A549 treated with Mapracorat at 1 μM for 4 hours (cell line): ENCODE measurements at places on chromosomes 7 and 10. TPM values are rescaled to one million over a fixed set of nuclear protein-coding genes. Genes with fewer than 3 reads are reported as not detected.

TCAF2 gene
- total RNA-seq, result 0.80 to 1.3 TPM (median 1.0 TPM) in 5 replicates

MDFIC gene
- total RNA-seq, result 16.7 to 25.0 TPM (median 22.4 TPM) in 5 replicates

PON3 gene
- 30.2 to 41.2 TPM (median 36.7 TPM) in 5 replicates for total RNA-seq

ANKRD2 gene
- 4.7 to 7.9 TPM (median 6.3 TPM) in 5 replicates for total RNA-seq

FXYD4 gene
- total RNA-seq, result not detected in 5 replicates

NUTM2A gene
- 0.08 TPM in 1 of 5 replicates, not detected in the others for total RNA-seq

ACSL5 gene
- 0.13 to 0.27 TPM (median 0.19 TPM) in 5 replicates for total RNA-seq

PIK3AP1 gene
- 0.56 to 1.5 TPM (median 0.64 TPM) in 5 replicates for total RNA-seq

LIPF gene
- not detected in 5 replicates for total RNA-seq

CLDN15 gene
- 7.3 to 13.9 TPM (median 11.1 TPM) in 5 replicates for total RNA-seq

ZNF117 gene
- 0.08 to 0.34 TPM (median 0.23 TPM) in 5 replicates for total RNA-seq

CD36 gene
- total RNA-seq, result 0.27 to 0.32 TPM (median 0.28 TPM) in 3 of 5 replicates, not detected in the others

KLF14 gene
- total RNA-seq, result 0.08 TPM in 1 of 5 replicates, not detected in the others

SCART1 gene
- 0.07 to 0.24 TPM (median 0.16 TPM) in 5 replicates for total RNA-seq

FKBP9 gene
- total RNA-seq, result 78.2 to 120 TPM (median 87.7 TPM) in 5 replicates

PIP gene
- total RNA-seq, result 0.36 to 0.48 TPM (median 0.36 TPM) in 3 of 5 replicates, not detected in the others

HOXA6 gene
- 0.74 to 1.8 TPM (median 1.6 TPM) in 5 replicates for total RNA-seq

ANKRD61 gene
- total RNA-seq, result 0.28 to 1.2 TPM (median 0.51 TPM) in 5 replicates

OR2A7 gene
- total RNA-seq, result not detected in 5 replicates

VPS37D gene
- total RNA-seq, result 3.3 to 6.4 TPM (median 5.5 TPM) in 5 replicates

WDFY4 gene
- 0.09 TPM in 1 of 5 replicates, not detected in the others for total RNA-seq

MYOZ1 gene
- not detected in 5 replicates for total RNA-seq

SLC13A4 gene
- 0.07 to 0.23 TPM in 2 of 5 replicates, not detected in the others for total RNA-seq

KCTD7 gene
- total RNA-seq, result 5.2 to 6.8 TPM (median 5.8 TPM) in 5 replicates

HOXA11 gene
- 0.45 to 0.89 TPM (median 0.52 TPM) in 5 replicates for total RNA-seq

AASS gene
- total RNA-seq, result 0.06 to 0.12 TPM (median 0.06 TPM) in 5 replicates

VWA2 gene
- total RNA-seq, result not detected in 5 replicates

METTL27 gene
- total RNA-seq, result 6.3 to 12.0 TPM (median 10.8 TPM) in 5 replicates

PLXDC2 gene
- 0.02 to 0.07 TPM (median 0.03 TPM) in 4 of 5 replicates, not detected in the other for total RNA-seq

DDC gene
- total RNA-seq, result 0.83 to 1.7 TPM (median 1.2 TPM) in 5 replicates

TSPAN13 gene
- 12.2 to 16.5 TPM (median 16.4 TPM) in 5 replicates for total RNA-seq

OR2A1 gene
- total RNA-seq, result not detected in 5 replicates

MYH16 gene
- total RNA-seq, result 0.23 to 0.57 TPM (median 0.36 TPM) in 5 replicates

DLX6 gene
- total RNA-seq, result not detected in 5 replicates

C10orf53 gene
- not detected in 5 replicates for total RNA-seq

NPSR1 gene
- not detected in 5 replicates for total RNA-seq

LDB3 gene
- 0.05 to 0.16 TPM (median 0.13 TPM) in 5 replicates for total RNA-seq

UCMA gene
- not detected in 5 replicates for total RNA-seq

DNAJC12 gene
- total RNA-seq, result 51.9 to 68.0 TPM (median 54.4 TPM) in 5 replicates

RPA3 gene
- total RNA-seq, result 85.3 to 104 TPM (median 100 TPM) in 5 replicates
